ENCODE measurements at places on chromosomes 4 and X.
A peak's percentile ranks its signal among the peaks of the same experiment; 100 is the strongest.

DNA sequence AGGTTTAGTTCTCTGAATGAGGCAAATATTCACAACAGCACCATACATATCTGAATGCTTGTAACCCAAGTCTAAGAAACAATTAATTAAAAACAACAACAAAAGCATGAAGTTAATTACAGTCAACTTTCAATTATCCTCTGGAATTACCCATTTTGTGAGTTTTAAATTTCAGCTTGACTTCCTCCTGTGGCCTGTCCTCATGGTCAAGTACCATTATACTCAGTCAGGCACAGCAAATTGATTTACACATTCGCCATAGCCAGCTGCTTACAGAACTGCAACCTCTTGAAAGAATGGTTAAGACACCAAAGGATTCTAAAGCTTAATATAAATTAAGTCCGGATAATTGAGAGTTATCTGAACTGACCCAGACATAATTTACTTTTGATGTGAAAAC, 306.5 kb downstream of the CAMK2D start:
- no peak for DNase-seq

- DNase-seq: no peak
Measured at GRCh38 chrX:53511322-53511721, 77.2 kb upstream of the HSD17B10 start.

DNA sequence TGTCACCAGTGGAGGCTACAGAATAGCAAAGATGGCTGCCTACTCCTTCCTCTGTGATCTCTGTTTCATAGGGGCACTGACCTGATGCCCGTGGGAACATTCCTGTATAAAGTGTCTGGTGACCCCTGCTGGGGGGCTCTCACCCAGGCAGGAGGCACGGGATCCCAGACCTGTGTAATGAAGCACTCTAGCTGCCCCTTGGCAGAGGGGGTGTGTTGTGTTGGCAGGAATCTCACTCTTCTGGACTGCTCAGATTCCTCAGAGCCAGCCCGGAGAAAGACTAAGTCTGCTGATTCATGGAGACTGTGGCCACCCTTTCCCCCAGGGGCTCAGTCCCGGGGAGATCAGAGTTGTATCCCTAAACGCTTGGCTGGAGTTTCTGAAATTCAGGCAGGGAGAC, 648.3 kb downstream of the SPRY1 start:
- no peak for DNase-seq

DNA sequence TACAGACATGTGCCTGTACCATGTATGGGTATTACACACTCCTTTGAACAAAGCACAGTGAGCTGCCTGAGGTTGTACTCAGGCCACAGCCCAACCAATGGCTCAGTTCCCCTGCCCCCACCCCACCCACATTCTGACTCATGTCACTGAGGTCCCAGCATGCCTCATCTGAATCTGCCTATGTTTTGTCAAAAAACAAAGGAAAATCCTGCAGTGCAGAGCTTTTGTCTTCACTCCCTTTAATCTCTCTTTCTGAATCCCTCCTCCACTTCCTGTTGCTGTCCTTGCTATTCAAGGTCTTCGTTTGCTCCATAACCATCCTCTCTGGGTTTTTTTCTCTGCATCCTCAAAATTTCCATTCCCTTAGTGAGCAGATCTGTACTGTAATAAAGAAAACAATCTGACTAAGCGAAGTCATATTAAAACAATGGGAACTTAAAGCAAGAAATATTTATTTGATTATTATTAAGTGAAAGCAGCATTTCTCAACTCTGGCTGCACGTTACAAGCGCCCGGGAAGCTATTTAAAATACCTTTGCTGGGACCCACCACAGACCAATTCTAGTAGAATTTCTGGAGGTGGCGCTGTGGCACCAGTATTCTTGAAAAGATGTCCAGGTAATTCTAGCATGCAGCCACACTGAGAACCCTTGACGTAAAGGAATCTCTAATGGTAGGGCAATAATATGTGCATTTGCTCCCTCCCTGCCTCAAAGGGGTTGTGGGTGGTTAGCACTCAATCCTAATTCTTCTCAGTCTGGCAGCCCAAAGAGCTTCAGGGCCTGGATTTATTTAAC, 8.7 kb downstream of the GUCY2F start:
- DNase-seq: peak; percentile 27

DNA sequence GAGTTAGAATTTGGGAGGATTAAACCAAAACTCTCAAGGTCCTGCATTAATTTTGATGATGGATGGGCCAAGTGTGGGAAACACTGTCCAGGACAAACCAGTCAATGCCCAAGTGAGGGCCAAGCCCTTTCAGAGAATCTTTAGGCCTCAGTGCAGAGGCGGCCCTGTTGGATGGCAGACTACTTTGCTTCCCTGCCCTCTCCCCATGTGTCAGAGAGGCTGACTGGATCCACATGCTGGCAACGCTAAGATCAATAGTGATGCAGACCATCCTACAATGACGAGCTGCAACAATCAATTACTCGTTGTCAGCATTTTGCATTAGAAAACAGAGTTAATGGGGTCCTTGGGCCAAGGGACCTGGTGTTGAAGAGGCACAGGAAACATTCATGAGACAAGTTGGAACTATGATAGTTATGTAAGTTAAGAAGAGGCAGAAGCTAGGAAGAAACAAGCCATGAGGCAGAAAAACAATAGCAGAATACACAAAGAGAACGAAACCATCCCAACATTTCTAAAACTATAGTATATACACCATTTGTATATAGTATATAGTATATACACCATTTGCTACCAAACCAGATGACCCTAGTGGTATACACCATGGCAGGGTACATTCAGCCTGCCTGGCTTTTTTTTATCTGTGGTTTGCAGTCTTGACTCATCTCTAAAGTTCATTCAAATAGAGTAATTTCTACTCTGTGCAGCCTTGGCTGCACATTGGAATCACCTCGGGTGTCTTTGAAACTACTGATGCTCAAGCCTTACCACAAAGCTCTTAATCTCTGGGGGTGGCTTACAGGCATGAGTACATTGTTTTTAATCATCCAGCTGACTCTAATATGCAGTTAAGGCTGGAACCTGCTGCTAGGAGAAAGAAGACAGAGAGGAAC, 147.7 kb upstream of the GYPA start:
- no peak for DNase-seq

GRCh38 chrX:134365904-134366303, 94.1 kb upstream of the HPRT1 start:
- DNase-seq: no peak

DNA sequence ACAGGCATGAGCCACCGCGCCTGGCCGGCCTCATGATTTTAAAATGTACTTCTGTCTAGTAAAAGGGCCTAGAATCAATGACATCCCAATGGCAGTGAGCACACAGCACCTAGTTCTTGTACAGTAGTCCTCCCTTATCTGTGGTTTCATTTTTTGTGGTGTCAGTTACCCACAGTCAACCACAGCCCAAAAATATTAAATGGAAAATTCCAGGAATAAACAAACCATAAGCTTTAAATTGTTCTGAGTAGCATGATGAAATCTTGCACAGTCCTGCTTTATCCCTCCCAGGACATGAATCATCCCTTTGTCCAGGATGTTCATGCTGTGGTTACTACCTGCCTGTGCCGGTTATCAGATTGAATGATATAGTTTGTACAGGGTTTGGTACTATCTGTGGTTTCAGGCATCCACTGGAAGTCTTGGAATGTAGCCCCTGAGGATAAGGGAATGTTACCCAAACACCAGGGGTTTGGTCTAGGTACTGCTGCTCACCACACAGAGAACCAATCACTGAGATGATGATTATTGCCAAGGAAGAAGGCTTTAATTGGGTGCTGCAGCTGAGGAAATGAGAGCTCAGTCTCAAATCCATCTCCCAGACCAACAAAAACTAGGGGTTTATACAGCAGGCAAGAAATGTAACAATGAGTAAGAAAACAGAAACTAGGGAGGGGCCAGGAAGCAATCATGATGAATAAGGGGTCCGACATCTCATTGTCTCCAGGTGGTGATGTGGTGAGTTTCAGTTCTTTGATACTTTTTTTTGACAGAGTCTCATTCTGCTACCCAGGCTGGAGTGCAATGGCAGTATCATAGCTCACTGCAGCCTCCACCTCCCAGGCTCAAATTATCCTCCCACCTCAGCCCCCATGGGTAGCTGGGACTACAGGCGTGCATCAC, 16.2 kb upstream of the FHL1 start:
- no peak for DNase-seq

DNA sequence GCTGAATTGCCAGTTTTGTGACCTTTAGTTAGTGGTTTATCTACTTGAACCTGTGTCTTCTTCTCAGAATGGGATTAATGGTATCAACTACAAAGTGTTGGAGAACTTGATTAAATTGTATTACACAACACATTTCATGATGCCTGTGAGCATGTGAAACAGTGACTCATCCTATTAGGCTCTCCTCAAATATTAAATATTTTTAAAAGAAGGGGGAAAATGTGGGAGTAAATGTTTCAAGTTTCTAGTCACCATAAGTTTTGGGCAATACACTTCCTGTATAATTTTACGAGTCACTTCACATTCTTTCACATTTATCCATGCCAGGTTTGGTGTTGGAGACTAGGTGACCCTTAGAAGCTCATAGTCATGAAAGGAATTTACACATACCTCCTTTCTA, 147.0 kb downstream of the HS3ST1 start:
- DNase-seq: no peak

- DNase-seq: no peak
Measured at GRCh38 chr4:76265631-76266218, 14.2 kb downstream of the FAM47E start.

DNA sequence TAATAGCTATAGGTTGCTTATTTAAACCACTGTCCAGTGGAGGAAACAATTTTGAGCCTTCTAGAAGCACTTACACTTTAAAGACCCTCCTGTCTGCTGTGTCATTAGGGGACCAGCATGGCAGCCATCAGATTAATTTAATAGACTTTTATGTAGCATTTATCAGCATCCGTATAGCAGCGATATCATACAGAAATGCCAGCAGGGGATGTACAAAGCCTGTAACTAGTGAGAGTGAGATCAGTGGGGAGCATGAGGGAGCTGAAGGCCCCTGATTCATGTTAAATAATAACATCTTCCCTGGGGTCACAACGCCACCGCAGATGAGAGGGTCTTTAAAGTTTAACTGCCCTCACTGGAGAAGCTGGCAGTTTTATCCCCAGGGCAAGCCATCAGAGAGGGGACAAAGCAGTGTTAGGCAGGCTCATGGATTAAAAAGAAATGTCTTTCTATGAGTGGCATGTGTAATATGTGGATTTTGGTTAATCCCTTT, 144.7 kb downstream of the PDGFRA start:
- no peak for DNase-seq

- DNase-seq: no peak
Measured at GRCh38 chrX:74534569-74535038, 79.8 kb downstream of the RLIM start.

DNA sequence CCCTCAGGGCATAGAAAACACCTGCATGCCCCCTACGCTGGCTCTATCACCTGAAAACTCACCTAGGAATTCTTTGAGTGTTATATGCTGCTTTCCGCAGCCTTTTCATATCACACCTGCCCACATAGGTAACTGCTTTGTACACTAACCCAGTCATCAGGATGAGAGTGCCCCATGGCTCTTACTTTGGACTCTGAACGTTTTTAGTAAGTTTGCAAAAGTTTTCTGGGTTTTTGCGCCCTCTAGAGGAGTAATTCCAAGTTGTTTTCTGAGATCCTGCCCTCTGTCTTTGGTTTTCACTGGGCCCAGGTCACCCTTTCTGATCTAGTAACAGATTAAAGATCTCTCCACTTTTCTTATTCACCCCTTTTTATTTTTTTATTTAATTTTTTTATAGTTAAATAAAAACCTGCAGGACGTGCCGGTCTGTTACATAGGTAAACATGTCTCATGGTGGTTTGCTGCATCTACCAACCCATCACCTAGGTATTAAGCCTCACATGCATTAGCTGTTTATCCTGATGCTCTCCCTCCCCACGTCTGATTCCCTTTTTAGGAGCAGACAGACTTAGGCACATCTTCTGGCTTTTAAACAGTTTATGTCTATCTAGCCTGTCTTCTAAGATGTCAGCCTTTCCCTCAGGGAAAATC, 139.2 kb downstream of the NWD2 start:
- no peak for DNase-seq

DNA sequence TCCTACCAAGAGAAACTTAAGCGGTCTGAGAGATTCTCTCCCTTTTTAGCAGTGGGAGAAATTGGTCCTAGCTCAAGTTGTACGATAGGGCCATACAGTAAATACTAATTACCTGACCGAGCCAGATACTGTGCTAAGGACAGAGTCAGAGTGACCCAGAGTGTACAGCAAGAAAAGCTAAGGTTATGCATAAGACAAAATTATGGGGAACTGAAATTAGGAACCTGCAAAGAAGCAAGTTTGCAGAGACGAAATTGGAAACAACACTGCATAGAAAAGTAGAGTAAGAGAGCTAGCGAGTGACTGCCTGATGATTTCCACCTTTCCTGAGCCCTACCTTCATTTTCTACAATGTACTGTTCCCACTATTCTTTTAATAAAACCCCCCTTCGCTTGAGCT, 278.1 kb downstream of the NKX6-1 start:
- no peak for DNase-seq

DNA sequence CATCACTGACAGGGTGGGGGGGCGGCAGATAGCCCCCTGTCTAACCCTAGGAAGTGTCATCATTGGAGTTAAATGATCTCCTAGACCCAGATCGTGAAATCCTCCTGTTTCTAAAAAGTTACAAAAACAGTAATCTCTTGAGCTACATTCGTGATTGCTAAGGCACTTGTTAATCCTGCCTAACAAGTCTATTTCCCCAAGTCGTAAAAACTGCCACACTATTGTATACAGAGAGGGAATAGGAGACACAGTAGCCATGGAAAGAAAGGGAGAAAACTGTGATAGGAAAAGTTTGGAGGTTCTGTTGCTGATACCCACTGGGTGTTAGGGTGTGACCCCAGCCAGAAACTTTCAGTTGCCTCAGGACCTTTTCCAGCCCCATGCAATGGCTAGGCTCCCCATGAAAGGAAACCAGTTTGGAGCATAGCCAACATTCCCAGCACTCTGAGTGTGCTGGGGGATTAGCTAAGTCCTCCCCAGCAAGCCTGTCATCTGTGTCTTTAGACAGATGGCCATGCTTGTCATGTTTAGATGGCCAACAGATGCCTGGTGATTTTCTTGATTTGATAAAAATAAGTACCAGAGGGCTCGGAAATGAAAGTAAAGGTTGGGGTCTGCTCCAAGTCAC, 63.3 kb upstream of the ANXA10 start:
- DNase-seq: no peak

- DNase-seq: no peak
Measured at GRCh38 chrX:107480272-107480671, 30.8 kb downstream of the FRMPD3 start.

DNA sequence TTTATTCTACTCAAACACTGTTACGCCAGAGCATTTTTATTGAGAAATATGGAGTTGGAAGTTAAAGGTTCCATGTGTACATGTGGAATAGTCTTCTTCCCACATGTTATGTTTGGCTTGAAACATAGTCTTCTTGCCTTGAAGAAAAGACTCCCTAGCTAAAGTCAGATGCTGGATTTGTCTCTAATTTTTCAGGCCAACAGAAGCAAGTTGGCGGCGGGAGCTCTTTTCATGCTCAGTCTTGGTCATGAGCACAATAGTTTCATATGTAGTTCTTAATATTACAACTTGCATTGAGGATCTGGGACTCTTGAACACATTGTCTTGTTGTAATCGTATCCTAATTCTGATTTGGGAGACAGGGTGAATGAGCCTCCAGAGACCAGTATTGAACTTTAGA, 19.4 kb downstream of the SEPTIN11 start:
- DNase-seq: no peak

Data from stimulated activated CD4-positive, alpha-beta T cell treated with anti-CD3 and anti-CD28 coated beads, TNF-alpha, amount 100 ng/mL, for 24 hours (primary cell).